NCI-H1092 (cell line): ENCODE measurements at places on chromosomes 6 and 20.

- DNase-seq = no peak
These were observed 69.3 kb upstream of the STMND1 start for GRCh38 chr6:17032590-17032987.

DNA sequence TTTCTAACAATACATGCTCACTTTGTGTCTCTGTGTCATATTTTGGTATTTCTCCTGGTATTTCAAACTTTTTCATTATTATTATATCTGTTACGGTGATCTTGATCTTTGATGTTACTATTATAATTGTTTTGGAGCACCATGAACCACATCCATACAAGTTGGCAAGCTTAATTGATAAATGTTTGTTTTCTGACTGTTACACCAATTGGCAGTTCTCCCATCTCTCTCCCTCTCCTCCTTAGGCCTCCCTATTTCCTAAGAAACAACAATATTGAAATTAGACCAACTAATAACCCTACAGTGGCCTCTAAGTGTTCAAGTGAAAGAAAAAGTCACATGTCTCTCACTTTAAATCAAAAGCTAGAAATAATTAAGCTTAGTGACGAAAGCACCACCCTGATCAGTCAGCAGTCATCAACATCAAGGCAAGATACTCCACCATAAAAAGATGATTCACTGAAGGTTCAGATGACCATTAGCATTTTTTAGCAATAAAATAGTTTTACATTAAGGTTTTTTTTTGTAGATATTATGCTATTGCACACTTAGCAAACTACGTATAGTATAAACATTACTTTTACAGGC is 61.5 kb downstream of the IBTK start:
- DNase-seq = no peak

DNA sequence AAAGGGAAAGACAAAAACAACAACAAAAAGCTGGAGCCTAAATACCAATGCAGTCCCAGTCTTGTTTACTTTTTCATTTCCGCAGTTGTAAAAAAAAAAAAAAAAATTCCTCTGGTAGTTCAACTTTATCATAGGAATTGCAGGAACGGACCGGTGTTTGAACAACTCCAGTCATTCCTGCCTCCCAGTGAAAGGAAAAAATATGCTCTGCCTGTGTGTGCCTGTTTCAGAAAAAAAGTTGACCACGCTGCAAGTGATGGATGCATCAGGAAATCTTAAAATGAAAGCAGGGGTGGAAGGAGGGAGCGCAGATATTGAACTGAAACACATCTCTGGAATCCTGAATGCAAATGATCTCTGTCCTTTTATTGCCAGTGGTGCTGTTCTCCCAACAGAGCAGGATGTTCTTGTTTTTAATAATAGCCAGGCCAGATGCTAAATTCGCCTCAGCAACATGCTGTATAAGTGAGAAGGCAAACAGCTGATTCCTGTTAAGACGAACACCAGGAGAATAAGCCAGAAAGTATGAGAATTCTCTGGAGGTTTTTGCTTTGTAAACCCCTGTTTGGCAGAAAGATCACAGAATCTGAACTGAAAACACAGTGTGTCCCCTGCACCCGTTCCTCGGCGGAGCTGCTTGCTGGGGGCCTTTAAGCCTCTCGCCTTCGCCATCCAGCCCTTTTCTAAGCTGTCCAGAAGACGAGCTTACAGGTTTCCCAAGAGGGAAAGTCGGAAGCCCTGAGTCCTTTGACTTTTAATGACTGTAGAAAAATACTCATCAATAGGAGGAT is 178.4 kb upstream of the SUPT3H start:
- DNase-seq = no peak

- peak; percentile 70 for DNase-seq
These were observed 39.4 kb upstream of the KCNK16 start for GRCh38 chr6:39361657-39362486.

GRCh38 chr20:22617160-22617559 is 32.8 kb upstream of the FOXA2 start:
- DNase-seq = no peak

DNA sequence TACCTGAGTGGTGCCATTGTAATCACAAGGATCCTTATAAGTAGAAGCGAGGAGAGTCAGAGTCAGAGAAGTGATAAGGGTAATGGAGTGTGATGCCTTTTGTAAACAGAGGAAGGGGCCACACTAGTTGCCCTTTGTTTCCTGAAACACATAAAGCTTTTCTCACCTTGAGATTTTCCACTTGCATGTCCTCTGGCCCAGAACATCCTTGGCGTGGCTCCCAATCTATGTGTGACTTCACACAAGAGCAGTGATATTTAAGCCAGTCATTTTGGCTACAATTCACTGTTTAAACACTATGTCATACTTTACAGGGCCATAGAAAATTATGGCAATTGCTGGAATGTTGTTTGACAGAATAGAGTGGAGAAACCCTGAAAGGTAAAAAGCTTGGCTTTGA is 121.2 kb upstream of the BTN3A2 start:
- no peak for DNase-seq

DNA sequence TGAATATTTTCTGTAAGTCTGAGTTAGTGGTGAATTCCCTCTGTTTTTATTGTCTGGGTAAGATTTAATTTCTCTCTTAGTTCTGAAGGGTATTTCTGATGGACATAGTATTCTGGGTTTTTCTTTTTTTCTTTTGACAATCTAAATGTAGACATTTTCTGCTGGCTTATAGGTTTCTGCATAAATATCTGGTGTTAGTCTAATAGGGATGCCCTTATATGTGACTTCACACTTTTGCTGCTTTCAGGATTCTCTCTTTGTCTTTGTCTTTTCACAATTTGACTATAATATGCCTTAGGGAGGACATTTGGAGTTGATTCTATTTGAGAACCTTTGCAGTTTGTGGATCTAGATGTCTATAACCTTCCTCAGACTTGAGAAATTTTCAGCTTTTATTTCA is 667.2 kb downstream of the EPHA7 start:
- no peak for DNase-seq

DNA sequence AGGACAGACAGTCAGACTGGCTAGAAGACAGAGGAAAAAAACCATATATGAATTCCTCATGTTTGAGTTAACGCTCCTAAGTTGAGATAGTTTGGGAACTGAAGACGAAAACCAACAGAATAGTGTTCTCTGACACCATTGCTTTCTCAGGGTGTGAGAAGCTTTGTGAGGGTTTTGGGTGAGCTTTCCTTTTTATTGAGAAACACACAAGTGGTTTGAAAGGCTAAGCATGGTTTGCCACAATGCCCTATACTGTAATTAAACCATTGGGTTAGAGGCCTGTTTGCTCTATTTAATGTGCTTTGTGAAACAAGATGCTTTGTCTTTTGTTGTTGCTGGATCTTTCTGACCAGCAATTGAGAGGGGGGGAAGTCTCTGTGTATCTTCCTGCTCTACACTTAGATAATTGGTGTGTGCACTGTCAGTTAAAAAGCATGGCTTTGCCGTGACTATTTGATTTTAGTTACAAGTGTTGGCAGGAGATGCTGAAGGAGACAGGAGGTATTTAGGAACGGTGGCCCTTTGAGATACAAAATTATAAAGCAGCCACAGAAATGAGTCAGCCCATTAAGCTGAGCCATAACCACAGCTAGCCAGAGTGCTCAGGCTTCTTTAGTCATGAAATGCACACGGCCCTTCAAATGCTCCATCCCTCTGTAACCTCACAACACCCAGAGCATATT is 273.0 kb upstream of the PREP start:
- DNase-seq = no peak

GRCh38 chr20:48651271-48651670 is 176.5 kb downstream of the PREX1 start:
- no peak for DNase-seq

DNA sequence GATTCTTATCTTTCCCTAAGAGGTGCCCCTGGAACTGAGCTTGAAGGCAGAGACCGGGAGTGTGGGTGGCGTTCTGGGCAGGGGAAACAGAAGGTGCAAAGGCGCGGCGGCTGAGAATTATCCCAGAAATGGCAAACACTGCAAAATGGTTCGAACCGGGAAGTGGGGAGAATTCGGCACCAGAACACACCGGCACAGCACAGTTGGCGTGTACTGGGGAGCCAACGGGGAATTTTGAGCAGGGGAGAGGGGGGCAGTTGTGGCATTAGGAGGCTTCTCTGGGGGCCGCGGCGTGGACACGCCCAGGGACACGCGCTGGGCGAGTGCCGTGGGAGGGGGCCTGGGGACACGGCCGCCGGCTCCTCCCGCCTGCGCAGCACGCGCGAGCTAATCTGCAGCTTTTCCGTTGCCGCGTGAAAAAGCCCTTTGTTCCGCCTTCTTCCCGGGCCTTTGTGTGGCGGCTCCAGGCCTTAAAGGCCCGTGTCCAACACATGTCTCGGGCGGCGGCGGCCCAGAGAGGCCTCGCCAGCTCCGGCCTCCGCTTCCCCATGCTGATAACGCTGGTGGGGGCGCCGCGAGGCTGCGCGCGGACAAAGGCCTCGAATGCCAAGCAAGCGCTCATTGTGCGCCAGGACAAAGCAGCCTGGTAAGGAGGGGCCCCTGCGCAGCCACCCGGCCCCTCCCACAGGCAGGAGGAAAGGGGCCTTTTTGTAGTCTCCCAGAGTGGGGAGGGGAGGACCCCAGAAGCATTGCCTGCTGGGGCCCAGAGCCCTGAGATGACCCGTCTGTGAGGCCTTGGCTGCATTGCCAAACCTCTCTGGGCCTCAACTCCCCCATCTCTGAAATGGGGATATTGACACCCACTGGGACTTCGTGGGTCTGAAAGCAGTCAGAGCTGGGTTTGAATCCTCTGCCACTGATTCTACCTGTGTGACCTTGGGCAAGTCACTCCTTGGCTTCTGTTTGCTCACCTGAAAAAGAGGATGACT is 82.8 kb downstream of the CD40 start:
- DNase-seq = no peak

GRCh38 chr6:108323710-108324466 is 29.0 kb downstream of the AFG1L start:
- DNase-seq = no peak

DNA sequence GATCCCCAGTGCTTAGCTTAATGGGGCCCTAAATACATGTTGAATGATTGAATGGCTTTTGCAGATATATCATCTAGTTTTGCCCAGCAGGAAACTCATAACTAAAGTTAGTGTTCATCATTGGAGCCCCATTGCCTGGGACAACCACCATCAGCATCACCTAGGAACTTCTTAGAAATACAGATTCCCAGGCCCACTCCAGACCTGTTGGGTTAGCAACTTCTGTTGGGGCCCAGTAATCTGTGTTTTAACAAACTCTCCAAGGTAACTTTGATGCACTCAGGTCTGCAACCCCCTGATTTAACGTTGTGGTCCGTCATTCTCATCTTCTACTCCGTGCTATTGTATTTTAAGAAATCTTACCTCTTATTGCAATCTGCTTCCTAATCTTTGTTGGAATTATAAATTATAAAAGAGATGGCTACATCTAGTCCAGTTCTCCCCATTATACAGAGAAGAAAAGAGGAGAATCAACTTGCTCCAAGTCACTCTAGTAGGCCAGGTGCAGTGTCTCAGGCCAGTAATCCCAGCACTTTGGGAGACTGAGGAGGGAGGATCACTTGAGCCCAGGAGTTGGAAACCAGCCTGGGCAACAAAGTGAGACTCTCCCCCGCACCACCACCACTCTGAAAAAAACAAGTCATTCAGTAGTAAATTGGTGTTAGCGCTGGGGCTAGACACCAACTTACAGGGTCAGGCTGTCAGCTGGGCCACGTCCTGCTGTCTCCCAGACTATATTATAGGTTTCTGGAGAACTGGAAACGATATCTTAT is 13.7 kb downstream of the FOXP4 start:
- no peak for DNase-seq

DNA sequence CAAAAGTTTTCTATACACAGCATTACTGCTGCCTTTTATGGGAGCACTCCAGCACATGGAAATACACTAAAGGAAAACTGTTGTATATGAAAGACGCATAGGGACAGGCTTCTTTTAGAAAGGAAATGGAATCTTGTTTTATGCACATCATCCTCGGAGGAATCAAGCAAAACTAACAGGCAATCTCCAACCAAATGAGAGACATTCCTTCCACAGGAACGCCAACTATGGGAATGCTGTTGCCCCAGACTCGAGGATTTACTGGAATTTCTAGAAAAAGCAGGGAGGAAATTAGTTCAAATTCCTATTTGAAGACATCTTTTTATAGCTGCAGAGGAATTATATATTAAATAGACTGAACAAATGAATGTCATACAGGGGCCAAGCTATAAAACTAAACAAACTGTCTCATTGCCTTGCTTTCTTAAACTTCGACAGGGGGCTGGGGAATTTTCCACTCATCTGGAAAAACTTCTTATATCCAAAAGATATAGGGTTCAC is 52.2 kb downstream of the LYRM4 start:
- no peak for DNase-seq

DNA sequence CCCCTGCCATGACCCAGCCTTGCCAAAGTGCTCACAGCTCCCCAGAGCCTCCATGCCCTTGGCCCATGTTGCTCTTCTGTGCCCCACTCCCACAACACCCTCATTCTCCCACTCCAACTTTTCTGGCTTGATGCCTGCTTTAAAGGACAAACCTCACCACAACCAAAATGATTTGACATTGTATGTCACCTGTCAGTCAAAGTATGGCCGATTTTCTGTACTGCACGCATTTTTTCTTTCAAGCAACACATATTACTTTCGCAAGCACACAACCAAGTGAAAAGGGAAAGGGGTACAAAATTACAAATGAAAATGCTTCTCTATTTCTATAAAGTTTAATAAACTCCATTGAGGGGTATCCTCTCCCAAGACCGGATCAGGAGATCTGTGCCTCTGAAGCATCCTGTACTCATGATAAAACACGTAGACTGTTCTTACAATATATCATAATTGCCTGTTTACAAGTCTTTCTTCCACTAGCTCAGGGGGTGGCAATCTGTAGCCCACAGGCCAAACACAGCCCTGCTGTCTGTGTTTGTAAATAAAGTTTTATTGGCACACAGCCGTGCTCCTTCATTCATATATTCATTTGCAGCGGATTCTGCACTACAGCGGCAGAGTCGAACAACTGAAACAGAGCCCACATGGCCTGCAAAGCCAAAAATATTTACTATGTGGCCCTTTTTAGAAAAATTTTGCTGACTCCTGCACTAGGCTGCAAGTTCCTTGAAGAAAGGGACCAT is 32.5 kb downstream of the SLC22A23 start:
- DNase-seq = no peak

DNA sequence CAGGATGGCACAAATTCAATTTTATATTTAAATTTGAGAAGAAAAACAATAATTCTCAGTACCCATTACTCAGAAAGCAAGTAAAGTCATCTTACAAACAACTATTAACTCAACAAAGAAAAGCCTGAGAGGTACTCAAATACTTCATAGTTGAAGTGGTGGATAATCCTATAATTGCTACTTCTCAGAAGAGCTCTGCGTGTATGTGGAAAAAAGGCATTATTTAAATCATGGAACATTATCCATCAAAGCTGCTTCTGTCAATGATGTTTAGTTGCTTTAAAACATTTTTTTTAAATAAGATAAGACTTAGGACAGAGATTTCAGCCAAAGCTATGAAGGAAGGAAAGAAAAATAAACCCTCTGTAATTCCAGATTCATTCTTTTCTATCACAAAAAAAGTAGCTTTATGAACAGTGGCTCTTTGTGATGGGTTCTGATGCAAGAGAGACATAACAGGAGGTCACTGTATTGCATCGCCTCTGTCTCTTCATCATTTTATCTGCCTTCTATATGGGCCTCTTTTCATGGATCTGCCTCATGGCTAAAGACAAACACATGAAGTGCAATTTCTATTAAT is 367.9 kb upstream of the SLC35B3 start:
- no peak for DNase-seq

- no peak for DNase-seq
These were observed 448.0 kb downstream of the EYS start for GRCh38 chr6:65259059-65259458.

GRCh38 chr20:44273231-44274215 is 26.4 kb downstream of the GDAP1L1 start:
- DNase-seq = no peak
